ENCODE measurements at places on chromosomes 3 and 15. TPM values are rescaled to one million over a fixed set of nuclear protein-coding genes. Genes with fewer than 3 reads are reported as not detected.

Gene UBE2E1
- total RNA-seq, result 85.3 TPM

Gene GRAMD1C
- not detected for total RNA-seq

Gene KCNMB2
- total RNA-seq, result not detected

Gene TLR9
- total RNA-seq, result not detected

Gene MBD4
- 24.1 TPM for total RNA-seq

Gene CCDC39
- total RNA-seq, result not detected

Measured in A549 treated with RU486 at 1 μM for 4 hours (cell line).